ENCODE measurements at places on chromosomes 5 and 9. TPM values are rescaled to one million over a fixed set of nuclear protein-coding genes. Genes with fewer than 3 reads are reported as not detected.
A peak's percentile ranks its signal among the peaks of the same experiment; 100 is the strongest.

OBP2B gene
- total RNA-seq: not detected

GRCh38 chr5:149837680-149838269 lies 106.8 kb downstream of the PDE6A start:
- H3K4me3 ChIP-seq: no peak overlapping the region
- H3K36me3 ChIP-seq: peaks cover 3% of the 10 kb centered on the region
- no peaks in the 10 kb centered on the region for H3K4me1 ChIP-seq

OR13C5 gene
- not detected for total RNA-seq

ACTBL2 gene
- not detected for total RNA-seq

GRCh38 chr5:92561411-92561959 lies 1019.5 kb downstream of the NR2F1-AS1 start:
- no peak for DNase-seq
- H3K36me3 ChIP-seq: no peaks in the 10 kb centered on the region
- no peak overlapping the region for H3K27ac ChIP-seq
- no peaks in the 10 kb centered on the region for H3K27me3 ChIP-seq
- no peaks in the 10 kb centered on the region for H3K4me1 ChIP-seq
- no peak overlapping the region for H3K4me3 ChIP-seq

- no peak for DNase-seq
- no peak overlapping the region for H3K4me3 ChIP-seq
- peaks cover 21% of the 10 kb centered on the region for H3K4me1 ChIP-seq
- H3K27ac ChIP-seq: no peak overlapping the region
- H3K36me3 ChIP-seq: no peaks in the 10 kb centered on the region
Observed at GRCh38 chr9:126612326-126612812, 1.4 kb upstream of the LMX1B start.

GRCh38 chr5:173229382-173229959 lies 5.5 kb downstream of the NKX2-5 start:
- no peak for DNase-seq
- peaks cover 73% of the 10 kb centered on the region for H3K27me3 ChIP-seq
- H3K4me3 ChIP-seq: peak overlapping the region; percentile 5
- H3K27ac ChIP-seq: no peak overlapping the region

RNF183 gene
- 0.39 TPM for total RNA-seq

- no peak for DNase-seq
- peaks cover 37% of the 10 kb centered on the region for H3K4me1 ChIP-seq
- peak overlapping the region; percentile 87 for H3K27ac ChIP-seq
Observed at GRCh38 chr9:35619800-35620158, 1.6 kb upstream of the CD72 start.

SLC6A18 gene
- not detected for total RNA-seq

SLCO4C1 gene
- total RNA-seq: 0.38 TPM

- no peaks in the 10 kb centered on the region for H3K27me3 ChIP-seq
- H3K4me3 ChIP-seq: no peak overlapping the region
- DNase-seq: no peak
- H3K27ac ChIP-seq: no peak overlapping the region
Observed at GRCh38 chr5:178458140-178458539, 132.1 kb downstream of the COL23A1 start.

PCDHA1 gene
- not detected for total RNA-seq

DNA sequence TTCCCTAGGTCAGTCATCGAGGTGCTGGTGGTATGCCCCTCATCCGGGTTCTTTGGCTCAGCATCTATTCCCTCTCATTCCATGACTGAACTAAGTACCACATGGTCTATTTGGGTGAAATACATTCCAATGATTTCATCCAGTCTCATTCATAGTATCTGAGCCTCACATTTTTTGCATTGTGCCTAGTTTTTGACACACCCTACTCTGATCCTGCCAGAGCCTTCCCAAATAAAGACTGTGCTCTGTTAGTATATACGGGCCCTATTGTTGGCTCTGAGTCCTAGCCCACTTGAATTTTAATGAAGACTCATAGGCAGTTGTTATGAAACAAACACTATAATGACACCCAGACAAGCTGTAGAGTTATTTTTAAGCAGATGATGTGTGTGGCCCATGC lies 740.7 kb downstream of the CETN3 start:
- no peaks in the 10 kb centered on the region for H3K4me1 ChIP-seq
- H3K27ac ChIP-seq: no peak overlapping the region
- no peaks in the 10 kb centered on the region for H3K36me3 ChIP-seq
- no peak overlapping the region for H3K4me3 ChIP-seq
- no peaks in the 10 kb centered on the region for H3K27me3 ChIP-seq

- no peak overlapping the region for H3K27ac ChIP-seq
- no peaks in the 10 kb centered on the region for H3K27me3 ChIP-seq
- no peak for DNase-seq
- no peaks in the 10 kb centered on the region for H3K36me3 ChIP-seq
- no peaks in the 10 kb centered on the region for H3K4me1 ChIP-seq
Observed at GRCh38 chr9:115944166-115944948, 209.2 kb upstream of the PAPPA start.

- peak overlapping the region; percentile 95 for H3K4me3 ChIP-seq
- peaks cover 33% of the 10 kb centered on the region for H3K36me3 ChIP-seq
- no peaks in the 10 kb centered on the region for H3K27me3 ChIP-seq
- peak overlapping the region; percentile 84 for H3K27ac ChIP-seq
- peaks cover 59% of the 10 kb centered on the region for H3K4me1 ChIP-seq
Observed at GRCh38 chr5:36150676-36151433, 832 bp downstream of the LMBRD2 start.

DNA sequence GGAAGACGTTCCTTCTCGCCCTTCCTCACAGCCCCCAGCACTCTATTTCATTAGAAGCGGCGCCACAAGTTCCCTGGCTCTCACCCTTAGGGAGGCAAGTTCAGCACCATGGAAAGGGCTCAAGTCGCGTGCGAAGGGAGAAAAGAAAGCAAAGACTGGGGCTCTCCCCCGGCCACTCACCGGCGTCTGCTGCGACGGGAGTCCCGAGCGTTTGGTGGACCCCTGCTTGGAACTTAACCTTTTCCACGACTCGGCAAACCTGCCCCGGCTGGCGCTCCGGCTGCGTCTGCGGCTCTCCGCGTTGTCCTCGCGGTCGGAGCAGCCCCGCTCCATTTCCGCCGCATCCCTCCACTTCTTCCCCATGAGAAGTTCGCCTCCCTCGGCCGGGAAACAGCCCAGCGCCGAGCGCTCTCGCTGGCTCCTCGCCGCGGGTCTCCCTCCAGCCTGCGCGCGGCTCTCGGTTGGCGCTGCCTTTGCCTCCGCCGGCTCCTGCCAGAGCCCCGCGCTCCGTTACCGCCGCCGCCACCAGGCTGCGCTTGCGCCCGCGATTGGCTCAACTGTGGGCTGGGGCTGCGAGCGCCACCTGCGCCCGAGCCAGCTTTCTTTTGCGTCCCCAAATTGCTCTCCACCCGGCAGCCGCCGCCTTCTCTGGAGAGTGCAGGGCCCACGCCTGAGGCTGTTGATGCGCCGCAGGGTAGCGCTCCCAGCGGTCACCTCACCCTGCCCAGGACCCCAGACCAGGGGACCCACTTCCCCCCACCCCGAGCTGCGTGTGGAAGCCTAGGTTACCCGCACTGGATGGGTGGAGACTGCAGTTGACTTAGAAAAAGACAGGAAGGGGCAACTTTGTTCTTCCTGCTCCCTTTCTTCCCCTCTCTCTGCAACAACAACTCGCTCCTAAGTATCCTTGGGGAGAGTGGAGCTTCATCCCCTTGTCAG lies 321.6 kb downstream of the CEMIP2 start:
- no peaks in the 10 kb centered on the region for H3K4me1 ChIP-seq
- peaks cover 31% of the 10 kb centered on the region for H3K27me3 ChIP-seq
- DNase-seq: peak; percentile 65
- H3K4me3 ChIP-seq: no peak overlapping the region

DNA sequence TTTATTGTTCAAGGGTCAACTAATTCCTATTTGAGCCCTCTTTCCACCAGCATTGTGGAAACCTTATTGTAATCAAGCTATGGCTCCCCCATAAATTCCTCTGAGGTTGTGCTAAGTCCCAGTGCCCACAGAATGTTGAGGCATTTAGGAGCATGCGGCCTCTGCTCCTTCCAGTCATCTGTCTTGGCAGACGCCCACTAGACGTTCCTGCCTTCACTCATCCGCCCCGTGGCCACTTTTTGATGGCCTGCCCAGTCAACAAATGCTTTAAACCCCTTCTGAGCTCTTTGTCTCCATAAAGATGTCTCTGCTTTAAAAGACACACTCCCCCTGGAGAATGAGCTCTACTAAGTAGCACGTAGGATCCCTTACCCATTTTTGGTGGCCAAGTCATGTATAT lies 104.7 kb downstream of the GAS1 start:
- no peak overlapping the region for H3K4me3 ChIP-seq
- H3K27ac ChIP-seq: no peak overlapping the region
- no peak for DNase-seq

GRCh38 chr9:129863059-129863690 lies 27.9 kb downstream of the USP20 start:
- peaks cover 70% of the 10 kb centered on the region for H3K4me1 ChIP-seq
- DNase-seq: peak; percentile 89
- peak overlapping the region; percentile 52 for H3K4me3 ChIP-seq
- peak overlapping the region; percentile 84 for H3K27ac ChIP-seq
- peaks cover 45% of the 10 kb centered on the region for H3K36me3 ChIP-seq
- no peaks in the 10 kb centered on the region for H3K27me3 ChIP-seq

C9orf50 gene
- total RNA-seq: not detected

FOXD4 gene
- not detected for total RNA-seq

- H3K4me1 ChIP-seq: no peaks in the 10 kb centered on the region
- peaks cover 9% of the 10 kb centered on the region for H3K36me3 ChIP-seq
- no peak for DNase-seq
- no peak overlapping the region for H3K4me3 ChIP-seq
Observed at GRCh38 chr5:139167952-139168720, 30.0 kb downstream of the SIL1 start.

ACSL6 gene
- total RNA-seq: 5.6 TPM

COL15A1 gene
- 0.14 TPM for total RNA-seq

DNA sequence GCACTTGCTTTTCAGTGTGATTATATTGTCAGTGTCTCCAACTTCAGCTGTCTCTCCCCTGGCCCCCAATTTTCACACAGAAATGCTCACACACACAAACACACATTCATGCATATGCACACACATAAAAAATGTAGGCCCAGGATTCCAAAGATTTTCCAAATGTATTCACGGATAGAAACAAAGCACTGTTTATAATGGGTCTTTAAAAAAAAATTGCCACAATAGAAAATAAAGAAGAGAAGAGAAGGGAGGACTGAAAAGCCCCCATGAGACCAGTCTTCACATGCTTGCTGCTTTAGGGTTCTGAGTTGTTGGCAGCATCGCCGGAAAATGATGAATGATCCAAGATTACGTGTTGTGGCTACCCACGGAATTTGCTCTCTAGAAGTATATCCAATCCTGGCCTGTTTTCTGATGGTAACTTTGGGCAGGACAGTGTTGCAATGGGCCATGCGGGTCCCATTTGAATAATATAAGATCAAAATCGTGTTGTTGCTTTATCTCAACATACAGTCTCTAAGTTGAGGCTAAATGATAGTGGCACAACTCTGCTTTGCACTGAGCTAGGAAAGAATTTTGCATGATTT lies 36.2 kb upstream of the ACO1 start:
- peaks cover 12% of the 10 kb centered on the region for H3K4me1 ChIP-seq
- no peak overlapping the region for H3K4me3 ChIP-seq
- H3K36me3 ChIP-seq: no peaks in the 10 kb centered on the region
- no peak for DNase-seq
- H3K27me3 ChIP-seq: no peaks in the 10 kb centered on the region

DNA sequence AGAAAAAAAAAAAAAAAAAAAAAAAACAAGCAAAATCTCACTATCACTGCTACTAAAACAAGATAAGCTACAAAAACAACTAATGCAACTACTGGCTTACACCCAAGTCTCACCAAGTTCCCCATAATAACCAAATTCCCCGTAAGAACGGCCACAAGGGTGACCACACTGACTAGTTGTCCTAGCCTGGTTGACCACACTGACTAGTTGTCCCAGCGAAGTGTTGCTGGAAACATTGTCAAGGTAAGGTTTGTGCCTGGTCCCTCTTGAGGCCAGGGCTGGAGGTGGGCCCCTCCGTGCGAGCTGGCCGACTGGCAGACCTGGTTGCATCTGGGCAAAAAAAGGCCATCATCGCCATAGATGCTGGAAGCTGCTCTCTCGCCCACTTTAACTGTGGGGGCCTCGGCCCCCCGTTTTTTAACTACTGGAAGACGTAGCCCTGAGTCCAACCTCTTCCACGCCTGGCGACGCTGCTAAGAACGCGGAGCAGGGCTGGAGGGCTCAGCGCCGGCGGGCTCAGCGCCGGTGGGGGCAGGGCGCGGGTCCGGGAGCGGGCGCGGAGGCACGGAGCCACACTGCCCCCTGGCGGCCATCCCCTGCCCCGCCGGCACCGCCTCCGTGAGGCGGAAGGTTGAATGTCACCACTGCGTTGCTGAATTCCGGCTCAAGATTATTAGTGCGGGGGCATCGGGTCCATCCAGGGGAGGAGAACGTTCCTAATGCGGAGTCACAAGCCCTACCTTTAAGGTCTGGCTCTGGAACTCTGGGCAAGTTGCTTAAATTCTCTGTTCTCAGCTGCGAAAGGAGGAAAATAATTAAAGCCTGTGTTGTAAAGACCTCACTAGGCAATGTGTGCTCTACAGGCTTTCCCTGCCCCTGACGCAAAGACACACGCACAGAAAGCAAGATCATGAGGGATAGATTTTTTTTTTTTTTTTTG lies 84.0 kb downstream of the HSD17B3 start:
- H3K27me3 ChIP-seq: peaks cover 52% of the 10 kb centered on the region
- no peaks in the 10 kb centered on the region for H3K36me3 ChIP-seq
- no peak overlapping the region for H3K27ac ChIP-seq
- DNase-seq: peak; percentile 77
- H3K4me1 ChIP-seq: peaks cover 16% of the 10 kb centered on the region

GRIA1 gene
- total RNA-seq: not detected

CDH6 gene
- total RNA-seq: not detected

DNA sequence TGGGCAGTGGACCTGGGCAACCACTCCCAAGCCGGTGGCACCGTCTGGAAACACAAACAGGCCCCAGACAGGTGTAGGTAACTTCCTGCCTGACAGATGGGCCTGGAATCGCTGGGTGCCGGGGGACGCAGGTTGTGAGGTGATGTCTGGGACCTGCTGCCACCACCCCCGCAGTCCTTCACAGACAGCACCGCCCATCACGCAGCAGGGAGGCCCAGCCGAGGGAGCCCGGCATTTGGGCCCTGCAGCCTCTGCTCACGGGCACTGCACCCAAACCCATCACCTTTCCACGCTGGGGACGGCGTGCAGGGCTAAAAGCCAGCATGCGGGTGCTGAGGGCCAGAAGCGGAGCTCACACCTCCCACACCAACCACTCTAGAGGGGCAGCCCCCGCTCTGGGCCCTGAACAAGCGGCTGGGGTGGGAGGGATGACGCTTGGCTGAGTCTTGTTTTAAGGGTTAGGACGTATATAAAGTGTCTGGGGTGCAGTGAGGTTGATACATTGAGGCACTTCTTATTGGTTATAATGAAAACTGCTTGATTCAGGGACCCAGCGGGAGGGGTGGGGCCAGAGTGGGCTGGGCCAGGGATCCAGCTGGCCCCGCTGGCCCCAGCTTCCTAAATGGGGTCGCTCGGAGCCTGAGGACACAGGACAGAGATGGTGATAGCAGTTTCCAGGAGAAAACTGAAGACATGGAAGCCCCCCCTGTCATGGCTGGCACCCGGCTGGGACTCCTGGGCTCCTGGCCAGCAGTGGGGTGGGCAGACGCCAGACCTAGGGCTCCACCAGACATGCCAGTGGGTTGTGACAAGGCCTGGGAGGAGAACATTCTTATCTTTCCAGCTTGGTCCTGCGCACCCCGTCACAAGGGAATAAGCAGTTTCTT lies 11.3 kb downstream of the MYMK start:
- no peak for DNase-seq
- H3K36me3 ChIP-seq: no peaks in the 10 kb centered on the region

ADGRD2 gene
- not detected for total RNA-seq

IRX1 gene
- total RNA-seq: not detected
